Naive thymus-derived CD8-positive, alpha-beta T cell (primary cell): ENCODE measurements at places on chromosomes 5 and 9.
A peak's percentile ranks its signal among the peaks of the same experiment; 100 is the strongest.

DNA sequence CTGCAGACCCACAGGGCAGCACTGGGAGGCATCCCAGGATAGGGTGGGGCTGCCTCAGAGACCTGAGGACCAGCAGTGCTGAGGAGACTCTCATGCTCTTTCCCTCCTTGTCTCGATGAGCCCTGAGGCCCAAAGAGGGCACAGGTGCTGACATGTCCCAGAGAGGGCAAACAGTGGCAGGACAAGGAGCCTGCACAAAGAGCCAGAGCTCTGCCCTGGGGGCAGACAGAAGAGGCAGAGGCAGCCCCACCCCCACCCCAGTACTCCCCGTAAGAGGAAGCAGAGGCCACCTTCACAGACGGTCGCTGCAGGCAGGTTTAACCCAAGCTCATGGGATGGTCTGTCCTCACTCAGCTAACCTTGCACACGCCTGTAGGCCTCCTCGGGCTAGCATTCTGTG lies 29.4 kb upstream of the TTLL11 start:
- peak; percentile 55 for DNase-seq

DNA sequence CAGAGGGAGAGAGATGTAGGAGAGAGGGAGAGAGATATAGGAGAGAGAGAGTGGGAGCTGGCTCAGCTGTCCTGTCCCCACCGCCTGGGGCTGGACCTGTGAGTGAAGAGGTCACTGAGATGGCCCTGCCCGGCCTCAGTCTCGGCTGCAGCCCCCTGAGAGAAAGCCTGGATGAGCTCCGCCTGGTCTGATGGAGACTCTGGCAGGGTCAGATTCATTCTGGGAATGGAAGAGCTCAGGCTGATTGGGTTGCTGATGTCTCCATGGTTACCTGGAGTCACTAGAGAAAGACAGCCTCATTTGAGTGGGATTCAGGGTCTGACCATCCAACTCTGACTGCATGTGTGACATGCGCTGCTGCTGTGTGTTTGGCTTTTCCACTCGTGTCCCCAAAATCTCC lies 27.1 kb upstream of the SEMA4D start:
- DNase-seq: no peak

DNA sequence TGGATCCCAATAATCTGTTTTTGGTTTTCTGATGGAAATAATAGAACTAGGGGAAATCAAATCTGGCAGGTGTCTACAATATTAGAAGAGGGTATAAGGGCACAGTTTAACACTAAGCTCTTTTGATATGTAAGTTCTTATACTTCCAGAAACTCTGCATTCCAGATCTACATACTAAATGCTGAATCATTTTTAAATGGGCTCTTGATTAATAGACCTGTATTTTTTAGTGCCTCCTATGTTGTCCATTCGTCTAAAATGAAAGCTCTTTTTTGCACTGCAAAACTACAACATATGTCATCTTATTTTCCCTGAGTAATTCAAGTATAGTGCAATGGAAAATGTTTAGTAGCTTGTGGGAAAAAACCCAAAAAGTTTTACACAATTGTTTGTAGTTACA lies 44.2 kb downstream of the NR6A1 start:
- no peak for DNase-seq

GRCh38 chr9:35396560-35397215 lies 93.2 kb upstream of the RUSC2 start:
- DNase-seq: no peak

DNA sequence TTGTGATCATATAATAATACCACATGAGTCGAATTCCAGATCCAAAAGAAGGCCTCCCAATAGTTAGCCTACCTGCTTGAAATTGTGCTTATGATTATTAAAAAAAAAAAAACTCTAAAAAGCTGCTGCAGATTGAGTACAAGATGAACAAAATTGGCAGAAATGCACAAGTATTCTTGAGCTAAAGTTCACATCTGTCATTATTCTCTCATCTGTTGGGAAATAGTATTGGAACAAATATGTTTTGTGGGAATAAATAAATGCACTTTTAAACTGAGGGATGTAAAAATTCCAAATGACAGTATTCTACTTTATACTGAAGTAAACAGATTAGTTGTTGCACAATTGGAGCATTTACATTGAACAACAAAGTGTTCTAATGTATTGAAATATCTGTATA lies 15.7 kb downstream of the DAB2 start:
- no peak for DNase-seq

DNA sequence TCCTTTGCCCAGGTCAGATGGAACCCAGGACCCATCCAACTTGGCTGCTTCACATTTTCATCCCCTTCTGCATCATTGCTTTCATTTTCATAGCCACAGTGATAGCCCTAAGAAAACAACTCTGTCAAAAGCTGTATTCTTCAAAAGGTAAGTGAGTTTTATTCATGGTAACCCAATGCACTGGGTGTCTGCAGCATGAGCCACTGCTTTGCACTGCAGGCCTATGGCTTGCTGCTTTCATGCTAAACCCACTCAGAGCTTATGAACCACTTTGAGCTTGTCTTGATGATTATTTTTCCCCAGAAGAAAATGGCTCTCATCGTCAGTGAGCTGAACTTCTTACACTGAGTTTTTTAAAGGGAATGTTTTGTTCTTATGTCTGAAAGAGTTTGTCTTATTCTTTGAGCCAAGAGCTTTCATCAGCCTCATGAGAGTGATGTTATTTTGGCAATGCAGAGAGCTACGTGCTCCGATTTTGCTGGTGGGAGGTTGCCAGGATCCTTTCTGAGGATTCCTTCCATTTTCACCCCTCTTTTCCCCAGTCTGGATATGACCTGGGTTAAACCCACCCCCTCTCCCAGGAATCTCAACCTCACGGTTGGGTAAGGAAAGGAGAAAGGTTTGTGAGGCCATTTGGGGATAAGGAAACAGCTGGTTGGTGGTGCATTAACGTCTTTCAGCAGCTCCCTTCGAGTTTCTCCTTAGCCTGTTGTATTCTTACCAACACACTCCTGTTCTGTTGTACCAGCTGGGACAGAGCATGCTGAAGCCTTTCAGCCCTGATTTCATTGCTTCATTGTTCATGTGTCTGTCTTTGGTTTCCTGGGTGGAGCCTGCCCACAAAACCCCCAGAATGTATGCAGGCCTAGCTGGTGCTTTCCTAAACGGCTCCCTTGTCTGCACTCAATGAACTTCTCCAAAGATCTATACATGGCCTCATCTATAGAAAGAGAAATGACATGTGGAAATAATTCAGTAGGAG lies 47.6 kb downstream of the PDCD1LG2 start:
- DNase-seq: peak; percentile 50

- no peak for DNase-seq
Measured at GRCh38 chr5:66889056-66889455, 292.9 kb downstream of the MAST4 start.

DNA sequence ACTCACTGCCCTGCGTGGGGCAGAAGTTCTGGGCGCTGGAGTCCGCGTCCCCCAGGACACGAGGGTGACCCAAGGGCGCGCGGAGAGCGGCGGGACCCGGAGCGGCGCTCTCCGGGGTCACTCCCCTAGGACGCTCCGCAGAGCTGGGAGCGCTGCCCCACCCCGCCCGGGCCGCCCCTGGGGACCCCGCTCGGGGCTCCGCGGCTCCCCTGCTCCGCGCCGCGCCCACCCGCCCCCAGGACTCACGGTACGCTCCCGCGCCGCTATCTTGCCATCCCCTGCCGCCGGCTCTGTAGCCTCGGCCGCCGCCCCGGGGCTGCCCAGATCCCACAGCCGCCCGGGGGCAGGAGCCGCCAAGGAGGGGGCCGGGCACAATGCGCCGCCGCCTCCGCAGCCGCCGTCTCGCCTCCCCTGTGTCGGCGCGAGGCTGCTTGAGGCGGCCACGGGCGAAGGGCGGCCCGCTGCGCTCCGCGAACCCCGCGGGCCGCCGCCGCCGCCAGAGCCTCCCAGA lies 303 bp downstream of the LIFR start:
- DNase-seq: no peak
